ENCODE measurements at places on chromosomes 13 and 19. TPM values are rescaled to one million over a fixed set of nuclear protein-coding genes. Genes with fewer than 3 reads are reported as not detected.

DNA sequence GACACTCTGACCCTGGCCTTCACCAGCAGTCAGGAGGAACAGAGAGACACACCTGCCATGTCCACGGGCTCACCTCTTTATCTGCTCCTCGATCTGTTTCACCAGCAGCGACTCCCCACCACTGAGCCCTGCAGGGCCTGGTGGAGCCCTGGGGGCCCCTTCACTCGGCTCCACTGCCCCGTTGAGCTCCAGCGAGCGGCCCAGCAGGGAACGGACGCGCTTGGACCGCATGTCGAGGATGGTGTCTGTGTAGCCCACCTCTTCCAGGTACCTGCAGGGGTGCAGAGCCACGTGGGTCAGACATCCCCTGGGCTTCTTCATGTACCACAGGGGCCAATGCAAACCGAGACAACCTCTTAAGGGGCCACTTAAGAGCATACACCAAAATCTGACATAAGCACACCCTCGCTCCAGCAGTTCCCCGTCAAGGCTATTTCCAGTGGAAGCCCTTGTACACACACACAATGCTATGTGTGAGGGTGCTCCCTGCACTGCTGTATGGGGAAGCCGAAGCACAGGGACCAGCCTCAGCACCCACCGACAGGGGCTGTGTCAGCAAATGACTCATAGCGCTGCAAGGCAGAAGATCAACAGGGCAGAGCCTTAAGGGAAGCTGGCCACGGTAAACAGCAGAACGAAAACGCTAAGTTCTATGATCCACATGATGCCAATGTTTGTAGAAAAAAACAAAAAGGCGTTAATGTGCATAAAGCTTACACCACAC is 12.7 kb upstream of the FKRP start:
- DNase-seq, result peak; percentile 76

ATP8A2 gene
- total RNA-seq, result 0.05 TPM

DNA sequence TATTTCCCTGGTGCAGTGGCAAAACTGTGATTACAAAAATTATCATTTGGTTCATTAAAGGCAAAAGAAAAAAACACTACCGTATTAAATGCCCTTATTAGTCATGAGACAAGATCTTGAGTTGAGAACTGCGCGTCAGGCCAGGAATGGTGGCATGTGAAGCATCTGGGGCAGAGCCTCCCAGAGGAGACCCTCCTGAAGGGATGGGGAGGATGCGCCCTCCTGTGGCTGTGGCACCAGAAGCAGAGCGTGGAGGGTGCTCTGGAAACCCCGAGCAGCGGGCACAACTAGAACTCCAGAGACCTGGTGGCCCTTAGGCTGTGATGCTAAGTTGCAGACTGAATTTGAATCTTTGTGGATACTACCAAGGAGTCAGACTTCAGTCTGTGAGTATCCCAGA is 11.5 kb downstream of the CUL4A start:
- no peak for DNase-seq

DNA sequence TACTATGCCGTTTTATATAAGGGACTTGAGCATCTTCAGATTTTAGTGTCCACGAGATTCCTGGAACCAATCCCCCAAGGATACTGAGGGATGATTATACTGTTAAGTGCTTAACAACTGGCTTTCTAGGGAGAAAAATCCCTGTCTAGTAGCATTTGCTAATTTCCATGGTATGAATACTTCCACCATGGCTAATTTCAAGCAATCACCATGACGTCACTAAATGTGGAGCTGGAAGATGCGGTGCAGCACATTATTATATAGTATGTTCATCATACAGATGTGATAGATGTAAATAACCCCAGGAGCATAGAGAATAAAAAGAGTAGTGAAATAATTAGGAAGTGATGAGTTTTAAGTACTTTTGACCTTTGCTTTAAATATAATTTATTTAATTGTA is 72.7 kb downstream of the SIAH3 start:
- no peak for DNase-seq
